ENCODE measurements at places on chromosomes 16 and 17. TPM values are rescaled to one million over a fixed set of nuclear protein-coding genes. Genes with fewer than 3 reads are reported as not detected.

The GPRC5C gene
- 64.3 TPM for total RNA-seq

The SEPTIN12 gene
- total RNA-seq = not detected

The ZSCAN10 gene
- not detected for total RNA-seq

The HOXB7 gene
- 9.8 TPM for total RNA-seq

The CRLF3 gene
- total RNA-seq = 9.0 TPM

The CA4 gene
- total RNA-seq = 11.4 TPM

The PRAC1 gene
- 0.88 TPM for total RNA-seq

The ITGA2B gene
- total RNA-seq = 8.8 TPM

DNA sequence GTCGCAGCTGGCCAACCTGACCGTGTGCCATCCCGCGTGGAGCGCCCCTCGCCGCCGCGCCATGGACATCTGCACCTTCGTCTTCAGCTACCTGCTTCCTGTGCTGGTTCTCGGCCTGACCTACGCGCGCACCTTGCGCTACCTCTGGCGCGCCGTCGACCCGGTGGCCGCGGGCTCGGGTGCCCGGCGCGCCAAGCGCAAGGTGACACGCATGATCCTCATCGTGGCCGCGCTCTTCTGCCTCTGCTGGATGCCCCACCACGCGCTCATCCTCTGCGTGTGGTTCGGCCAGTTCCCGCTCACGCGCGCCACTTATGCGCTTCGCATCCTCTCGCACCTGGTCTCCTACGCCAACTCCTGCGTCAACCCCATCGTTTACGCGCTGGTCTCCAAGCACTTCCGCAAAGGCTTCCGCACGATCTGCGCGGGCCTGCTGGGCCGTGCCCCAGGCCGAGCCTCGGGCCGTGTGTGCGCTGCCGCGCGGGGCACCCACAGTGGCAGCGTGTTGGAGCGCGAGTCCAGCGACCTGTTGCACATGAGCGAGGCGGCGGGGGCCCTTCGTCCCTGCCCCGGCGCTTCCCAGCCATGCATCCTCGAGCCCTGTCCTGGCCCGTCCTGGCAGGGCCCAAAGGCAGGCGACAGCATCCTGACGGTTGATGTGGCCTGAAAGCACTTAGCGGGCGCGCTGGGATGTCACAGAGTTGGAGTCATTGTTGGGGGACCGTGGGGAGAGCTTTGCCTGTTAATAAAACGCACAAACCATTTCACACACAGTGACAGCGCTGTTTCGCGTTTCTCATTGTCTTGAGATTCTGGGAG is 2.0 kb upstream of the ZACN start:
- H3K4me1 ChIP-seq = peaks cover 9% of the 10 kb centered on the region
- H3K4me3 ChIP-seq = peak overlapping the region; percentile 74
- DNase-seq = no peak

DNA sequence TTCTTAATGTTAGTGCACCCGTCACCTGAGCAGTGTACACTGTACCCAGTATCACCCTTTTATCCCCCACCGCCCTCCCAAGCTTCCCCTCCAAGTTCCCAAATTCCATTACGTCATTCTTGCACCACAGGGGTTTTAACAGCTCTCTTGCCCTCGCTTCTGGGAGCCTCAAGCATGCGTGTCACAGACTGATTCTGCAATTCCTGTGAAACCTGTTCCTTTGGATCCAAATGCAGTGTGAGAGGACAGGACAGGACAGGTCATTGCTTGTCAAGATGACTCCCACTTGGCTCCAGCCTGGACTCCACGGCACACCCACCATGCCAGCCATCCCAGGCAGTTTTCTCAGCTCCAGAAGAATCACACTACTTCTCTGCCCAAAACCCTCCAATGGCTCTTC is 44.1 kb downstream of the CYB5D2 start:
- no peak for DNase-seq
- no peaks in the 10 kb centered on the region for H3K27me3 ChIP-seq
- peak overlapping the region; percentile 86 for H3K27ac ChIP-seq

- no peak for DNase-seq
- H3K36me3 ChIP-seq = no peaks in the 10 kb centered on the region
- H3K4me1 ChIP-seq = peaks cover 79% of the 10 kb centered on the region
- no peaks in the 10 kb centered on the region for H3K27me3 ChIP-seq
- H3K4me3 ChIP-seq = peak overlapping the region; percentile 46
- no peak overlapping the region for H3K27ac ChIP-seq
These were observed 98.3 kb downstream of the CMIP start for GRCh38 chr16:81542609-81543570.

- H3K36me3 ChIP-seq = peaks cover 8% of the 10 kb centered on the region
- no peak overlapping the region for H3K4me3 ChIP-seq
- H3K4me1 ChIP-seq = peaks cover 54% of the 10 kb centered on the region
These were observed 19.2 kb downstream of the ACSM1 start for GRCh38 chr16:20678242-20678641.

DNA sequence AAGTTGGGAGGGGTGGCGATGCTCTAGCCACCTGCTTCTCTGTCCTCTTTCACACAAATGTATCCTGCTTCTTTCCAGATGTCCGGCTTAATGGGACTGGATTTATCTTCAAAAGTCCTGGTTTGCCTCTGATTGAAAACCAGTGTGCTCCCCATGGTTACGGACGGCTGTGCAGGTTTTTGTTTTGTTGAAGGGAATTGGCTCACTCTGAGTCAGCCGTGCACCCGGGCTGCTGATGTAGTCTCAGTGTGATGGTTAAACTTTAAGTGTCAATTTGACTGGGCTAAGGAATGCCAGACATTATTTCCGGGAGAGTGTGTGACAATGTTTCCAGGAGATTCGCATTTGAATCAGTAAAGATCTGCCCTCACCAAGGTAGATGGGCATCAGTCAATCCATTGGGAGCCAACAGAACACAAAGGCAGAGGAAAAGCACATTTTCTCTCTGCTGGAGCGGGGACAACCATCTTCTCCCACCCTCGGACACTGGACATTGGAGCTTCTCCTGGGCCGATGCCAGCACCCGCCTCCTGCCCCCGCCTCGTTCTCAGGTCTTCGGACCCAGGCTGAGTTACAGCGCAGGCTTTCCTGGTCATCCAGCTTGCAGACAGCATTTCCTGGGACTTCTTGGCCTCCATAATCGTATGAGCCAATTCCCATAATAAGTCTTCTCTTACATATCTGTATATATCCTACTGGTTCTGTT is 126.9 kb upstream of the TNRC6C start:
- peaks cover 19% of the 10 kb centered on the region for H3K27me3 ChIP-seq
- H3K4me1 ChIP-seq = peaks cover 36% of the 10 kb centered on the region
- no peak for DNase-seq

GRCh38 chr16:71794943-71795342 is 13.7 kb downstream of the AP1G1 start:
- H3K27me3 ChIP-seq = no peaks in the 10 kb centered on the region
- H3K4me3 ChIP-seq = no peak overlapping the region
- peaks cover 14% of the 10 kb centered on the region for H3K4me1 ChIP-seq
- H3K27ac ChIP-seq = peak overlapping the region; percentile 74
- no peak for DNase-seq
- H3K36me3 ChIP-seq = peaks cover 8% of the 10 kb centered on the region

GRCh38 chr17:76207275-76208059 is 32.8 kb downstream of the RNF157 start:
- peaks cover 4% of the 10 kb centered on the region for H3K4me1 ChIP-seq
- peaks cover 6% of the 10 kb centered on the region for H3K36me3 ChIP-seq
- DNase-seq = no peak
- H3K27ac ChIP-seq = no peak overlapping the region

- peaks cover 18% of the 10 kb centered on the region for H3K4me1 ChIP-seq
- H3K27me3 ChIP-seq = peaks cover 43% of the 10 kb centered on the region
- no peak for DNase-seq
- no peaks in the 10 kb centered on the region for H3K36me3 ChIP-seq
- H3K4me3 ChIP-seq = no peak overlapping the region
These were observed 3.9 kb downstream of the ABCC3 start for GRCh38 chr17:50638606-50638965.

DNA sequence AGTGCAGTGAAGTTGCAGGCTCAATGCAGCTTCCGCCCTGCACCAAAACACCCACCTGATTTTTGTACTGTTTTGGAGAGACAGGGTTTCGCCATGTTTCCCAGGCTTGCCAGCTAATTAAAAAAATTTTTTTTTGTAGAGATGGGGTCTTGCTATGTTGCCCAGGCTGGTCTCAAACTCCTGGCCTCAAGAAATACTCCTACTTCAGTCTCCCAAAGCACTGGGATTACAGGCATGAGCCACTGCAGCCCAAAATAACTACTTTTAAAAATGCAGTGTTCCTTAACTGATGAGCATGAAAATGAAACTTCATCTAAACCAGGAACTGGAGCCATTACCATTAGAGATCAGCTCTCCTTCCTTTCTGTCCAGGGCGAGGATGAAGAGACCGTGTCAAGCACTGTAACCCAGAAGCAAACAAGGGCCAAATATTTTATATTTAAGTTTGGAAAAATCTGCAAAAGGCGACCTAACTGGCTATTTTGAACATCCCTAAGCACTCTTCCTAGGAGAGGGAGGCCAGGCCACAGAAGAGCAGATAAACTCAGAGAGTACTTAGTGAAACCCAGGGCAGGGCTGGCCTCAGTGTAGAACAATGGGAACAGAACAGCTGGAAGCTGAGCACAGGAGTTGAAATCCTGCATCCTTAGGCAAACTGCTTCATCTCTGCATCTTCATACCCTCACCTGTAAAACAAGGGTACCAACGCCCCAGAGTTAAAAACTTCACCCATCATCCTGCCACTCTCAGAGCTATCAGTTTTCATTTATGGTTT is 24.0 kb downstream of the CREBBP start:
- H3K36me3 ChIP-seq = peaks cover 8% of the 10 kb centered on the region
- no peaks in the 10 kb centered on the region for H3K27me3 ChIP-seq
- DNase-seq = no peak
- H3K4me3 ChIP-seq = no peak overlapping the region
- H3K27ac ChIP-seq = peak overlapping the region; percentile 43
- H3K4me1 ChIP-seq = peaks cover 38% of the 10 kb centered on the region

- H3K4me3 ChIP-seq = no peak overlapping the region
- peaks cover 7% of the 10 kb centered on the region for H3K27me3 ChIP-seq
- no peak for DNase-seq
- no peaks in the 10 kb centered on the region for H3K4me1 ChIP-seq
These were observed 31.9 kb upstream of the HEATR6 start for GRCh38 chr17:60110586-60110985.

DNA sequence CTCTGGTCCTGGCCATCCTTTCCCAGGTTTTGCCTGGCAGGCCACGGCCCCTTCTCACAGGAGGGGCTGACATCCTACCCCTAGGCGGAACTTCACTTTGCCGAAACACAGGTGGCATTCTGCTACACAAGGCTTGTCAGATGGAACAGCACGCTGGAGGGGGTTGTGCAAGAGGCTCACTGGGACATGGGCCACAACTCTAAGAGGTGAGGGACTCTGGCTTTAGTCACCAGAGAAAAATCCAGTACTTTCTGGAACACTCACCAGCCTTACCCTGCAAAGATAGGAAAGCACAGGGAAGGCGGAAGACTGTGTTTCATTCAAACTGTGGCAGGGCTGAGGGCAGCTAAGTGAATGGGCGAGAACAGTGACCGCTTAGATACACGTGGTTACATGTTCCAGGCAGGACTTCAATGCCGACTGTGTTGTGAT is 18.3 kb downstream of the CDC42EP4 start:
- DNase-seq = no peak
- peaks cover 44% of the 10 kb centered on the region for H3K4me1 ChIP-seq
- H3K36me3 ChIP-seq = peaks cover 10% of the 10 kb centered on the region
- H3K27me3 ChIP-seq = no peaks in the 10 kb centered on the region
- peak overlapping the region; percentile 36 for H3K27ac ChIP-seq

GRCh38 chr16:86708431-86708830 is 130.1 kb downstream of the FOXL1 start:
- H3K27ac ChIP-seq = no peak overlapping the region
- peaks cover 5% of the 10 kb centered on the region for H3K4me1 ChIP-seq
- peaks cover 3% of the 10 kb centered on the region for H3K36me3 ChIP-seq
- no peak overlapping the region for H3K4me3 ChIP-seq

- DNase-seq = no peak
- no peak overlapping the region for H3K27ac ChIP-seq
- no peaks in the 10 kb centered on the region for H3K36me3 ChIP-seq
- peak overlapping the region; percentile 85 for H3K4me3 ChIP-seq
- H3K27me3 ChIP-seq = peaks cover 17% of the 10 kb centered on the region
- H3K4me1 ChIP-seq = no peaks in the 10 kb centered on the region
These were observed 137.2 kb upstream of the RPH3AL start for GRCh38 chr17:489758-490329.

DNA sequence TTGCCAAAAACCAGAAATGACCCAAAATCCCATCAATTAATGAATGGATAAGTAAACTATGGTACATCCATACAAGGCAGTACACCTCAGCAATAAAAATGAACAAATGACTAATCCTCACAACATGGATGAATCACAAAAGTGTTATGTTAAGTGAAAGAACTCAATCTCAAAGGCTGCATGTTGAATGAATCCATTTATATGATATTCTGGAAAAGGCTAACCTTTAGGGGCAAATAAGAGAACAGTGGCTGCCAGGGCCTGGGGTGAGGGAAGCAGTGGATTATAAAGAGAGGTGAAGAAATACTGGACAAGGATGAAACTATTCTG is 46.1 kb upstream of the MSI2 start:
- H3K27ac ChIP-seq = no peak overlapping the region
- peaks cover 9% of the 10 kb centered on the region for H3K4me1 ChIP-seq
- H3K27me3 ChIP-seq = peaks cover 4% of the 10 kb centered on the region
- H3K4me3 ChIP-seq = no peak overlapping the region
- no peak for DNase-seq
